ENCODE measurements at places on chromosomes 1 and 21. TPM values are rescaled to one million over a fixed set of nuclear protein-coding genes. Genes with fewer than 3 reads are reported as not detected.

- no peak for DNase-seq
Observed at GRCh38 chr21:35449846-35450245, 400.7 kb upstream of the RUNX1 start.

GRCh38 chr1:10210841-10211804 lies 753 bp downstream of the KIF1B start:
- DNase-seq, result peak; percentile 62

DNA sequence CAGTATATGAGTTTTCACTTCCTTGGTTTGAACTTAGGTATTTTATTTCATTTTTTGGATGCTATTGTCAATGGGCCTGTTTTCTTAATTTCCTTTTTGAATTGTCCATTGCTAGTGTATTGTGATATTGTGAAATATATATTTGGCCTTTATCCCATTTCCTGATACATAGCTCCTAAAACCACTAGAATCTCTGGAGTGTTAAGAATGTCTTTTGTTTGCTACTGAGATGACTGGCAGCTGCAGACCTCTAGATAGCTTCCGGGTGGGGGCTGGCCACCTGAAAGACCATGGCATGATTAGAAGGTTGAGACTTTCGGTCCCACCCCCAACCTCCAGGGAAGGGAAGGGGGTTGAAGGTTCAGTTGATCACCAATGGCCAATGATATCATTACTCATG lies 245.4 kb downstream of the KCNJ6 start:
- DNase-seq, result no peak

- DNase-seq, result no peak
Observed at GRCh38 chr1:85940656-85941306, 215.8 kb downstream of the COL24A1 start.

DNA sequence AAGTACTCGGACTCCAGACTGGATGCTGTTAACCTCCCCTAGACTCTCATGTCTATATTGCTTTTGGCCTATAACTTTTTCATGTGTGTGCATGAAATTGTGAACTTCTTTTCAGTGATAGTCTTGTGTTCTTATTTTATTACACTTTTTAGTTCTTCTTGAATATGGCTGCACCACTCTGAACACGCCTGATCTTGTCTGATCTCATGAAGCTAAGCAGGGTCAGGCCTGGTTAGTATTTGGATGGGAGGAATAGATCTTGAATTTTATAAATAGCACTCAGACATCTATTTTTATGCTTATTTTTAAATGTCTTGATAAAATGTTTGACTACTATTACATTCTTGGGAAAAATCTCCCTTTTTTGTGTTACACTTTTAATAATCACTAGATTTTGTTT lies 22.4 kb downstream of the TCP10L start:
- DNase-seq, result no peak

GRCh38 chr1:44662683-44663030 lies 11.6 kb downstream of the TMEM53 start:
- no peak for DNase-seq

DNA sequence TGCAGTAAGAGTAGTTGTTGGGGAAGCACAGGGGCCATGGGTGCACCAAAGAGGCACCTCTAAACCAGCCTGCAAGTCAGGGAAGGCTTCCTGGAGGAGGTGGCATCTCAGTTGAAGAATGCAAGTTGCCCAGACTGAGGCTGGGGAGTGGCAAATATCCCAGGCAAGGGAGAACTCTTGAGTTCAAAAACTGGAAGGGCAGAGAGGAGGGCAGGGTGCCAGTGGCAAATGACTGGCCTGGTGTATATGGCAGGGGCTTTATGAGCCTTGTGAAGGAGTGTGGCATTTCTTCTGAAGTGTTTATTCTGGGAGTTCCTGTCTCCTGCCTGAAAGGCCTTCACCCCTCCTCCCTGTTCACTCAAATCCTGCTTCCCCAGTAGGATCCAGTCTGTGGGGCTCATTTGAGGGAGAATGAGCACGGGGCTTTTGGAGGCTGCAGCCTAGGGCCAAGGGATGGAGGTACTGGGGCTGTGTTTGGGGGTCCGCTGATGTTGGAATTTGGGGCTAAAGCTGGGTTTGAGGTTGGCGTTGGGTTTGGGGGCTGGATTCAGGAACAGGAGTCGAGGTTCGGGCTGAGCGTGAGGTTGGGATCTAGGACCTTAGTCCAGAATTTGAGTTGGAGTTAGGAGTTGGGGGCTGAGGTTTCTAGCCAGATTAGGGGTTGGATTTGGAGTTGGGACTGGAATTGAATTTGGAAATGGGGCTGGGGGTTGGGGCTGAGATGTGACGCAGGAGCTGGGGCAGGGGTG lies at the start of gene TMEM125:
Gene TMEM125 (plus strand): TSS at position 357 of the 749 bp plus-strand sequence. CDS start 2,740 bp downstream, outside the sequence.
- DNase-seq, result no peak

DNA sequence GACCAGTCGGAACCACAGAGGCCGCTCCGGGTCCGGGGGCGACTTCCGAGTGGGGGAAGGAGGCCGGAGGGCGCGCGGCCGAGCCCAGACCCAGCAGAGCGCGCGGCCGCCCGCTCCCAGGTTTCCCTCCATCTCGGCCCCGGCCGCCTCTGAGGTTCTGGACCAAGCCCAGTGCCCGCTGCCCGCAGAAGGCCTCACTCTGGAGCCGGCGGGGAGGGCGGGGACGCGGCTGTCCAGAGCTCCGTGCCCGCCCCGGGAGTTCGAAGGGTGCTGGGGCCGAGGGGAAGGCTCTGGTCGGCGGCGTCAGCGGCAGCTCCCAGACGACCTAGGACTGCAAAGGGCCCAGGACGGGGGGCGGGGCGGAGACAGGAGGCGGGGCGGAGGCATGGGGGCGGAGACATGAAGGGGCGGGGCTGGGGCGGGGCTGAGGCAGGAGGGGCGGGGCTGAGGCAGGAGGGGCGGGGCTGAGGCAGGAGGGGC lies 48.0 kb upstream of the SLC19A1 start:
- DNase-seq, result peak; percentile 76

DNA sequence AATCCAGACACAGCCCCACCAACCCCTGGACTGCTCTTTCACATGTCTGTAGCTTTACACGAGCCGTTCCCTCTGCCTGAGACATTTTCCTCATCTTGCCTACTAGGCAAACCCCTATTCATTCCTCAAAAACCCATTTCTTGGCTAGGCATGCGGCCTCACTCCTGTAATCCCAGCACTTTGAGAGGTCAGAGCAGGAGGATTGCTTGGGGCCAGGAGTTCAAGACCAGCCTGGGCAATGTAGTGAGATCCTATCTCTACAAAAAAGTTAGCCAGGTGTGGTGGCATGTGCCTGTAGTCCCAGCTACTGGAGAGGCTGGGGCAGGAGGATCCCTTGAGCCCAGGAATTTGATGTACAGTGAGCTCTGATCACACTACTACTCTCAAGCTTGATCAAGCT lies 5.2 kb upstream of the AUNIP start:
- no peak for DNase-seq

DNA sequence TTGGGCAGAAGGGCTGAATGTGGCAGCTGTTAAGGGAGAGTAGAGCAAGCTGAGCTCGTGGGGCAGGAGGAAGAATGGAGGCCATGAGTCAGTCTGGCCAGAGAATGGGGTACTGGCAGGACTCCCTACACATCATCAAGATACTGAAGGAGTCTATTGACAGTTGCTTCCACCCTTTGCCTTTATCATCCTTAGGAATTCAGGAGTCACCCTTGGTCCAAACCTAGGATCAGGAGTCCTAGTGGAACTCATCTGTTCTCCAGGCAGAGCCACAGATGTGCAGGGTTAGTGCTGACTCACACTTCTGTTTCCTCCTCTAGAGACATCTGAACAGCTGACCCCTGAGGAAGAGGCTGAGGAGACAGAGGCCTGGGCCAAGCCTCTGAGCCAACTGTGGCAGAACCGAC lies 18.7 kb upstream of the ST3GAL3 start:
- DNase-seq, result no peak

DNA sequence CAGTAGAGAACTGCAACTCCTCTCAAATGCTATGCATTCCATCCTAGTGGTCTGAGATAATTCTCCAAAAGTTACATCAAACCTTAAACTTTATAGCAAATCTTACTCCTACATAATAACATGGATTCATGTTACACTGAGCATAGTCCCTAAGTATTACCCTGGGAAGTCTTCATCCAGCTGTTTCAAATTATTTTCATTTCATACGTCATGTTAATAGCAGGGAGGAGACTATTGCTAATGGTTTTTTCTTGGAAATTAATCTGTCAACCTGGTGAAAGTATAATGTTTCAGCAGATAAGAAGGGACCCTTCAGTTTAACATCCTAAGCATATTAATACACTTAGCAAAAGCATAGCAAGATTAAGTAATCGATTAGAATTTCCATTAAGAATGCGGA lies 318.1 kb downstream of the USP25 start:
- DNase-seq, result no peak

- DNase-seq, result no peak
Observed at GRCh38 chr1:53255031-53255430, 16.7 kb upstream of the MAGOH start.

- DNase-seq, result no peak
Observed at GRCh38 chr1:67217417-67217816, 51.2 kb downstream of the IL23R start.

GRCh38 chr1:184152974-184153373 lies 101.4 kb downstream of the TSEN15 start:
- peak; percentile 58 for DNase-seq

GRCh38 chr1:22738069-22738435 lies 27.4 kb downstream of the EPHB2 start:
- DNase-seq, result no peak

- DNase-seq, result no peak
Observed at GRCh38 chr1:199725002-199725565, 302.4 kb upstream of the NR5A2 start.

The FCRLB gene
- 0.34 TPM for total RNA-seq

The INAVA gene
- 2.4 TPM for total RNA-seq

The KRTAP19-8 gene
- total RNA-seq, result not detected

The DCDC2B gene
- total RNA-seq, result not detected

The ZNHIT6 gene
- 10.9 TPM for total RNA-seq

The STIL gene
- 5.4 TPM for total RNA-seq

The CFAP45 gene
- total RNA-seq, result 0.49 TPM

Data from glutamatergic neuron (in vitro differentiated cells).